ENCODE measurements at places on chromosomes 7 and 10.

DNA sequence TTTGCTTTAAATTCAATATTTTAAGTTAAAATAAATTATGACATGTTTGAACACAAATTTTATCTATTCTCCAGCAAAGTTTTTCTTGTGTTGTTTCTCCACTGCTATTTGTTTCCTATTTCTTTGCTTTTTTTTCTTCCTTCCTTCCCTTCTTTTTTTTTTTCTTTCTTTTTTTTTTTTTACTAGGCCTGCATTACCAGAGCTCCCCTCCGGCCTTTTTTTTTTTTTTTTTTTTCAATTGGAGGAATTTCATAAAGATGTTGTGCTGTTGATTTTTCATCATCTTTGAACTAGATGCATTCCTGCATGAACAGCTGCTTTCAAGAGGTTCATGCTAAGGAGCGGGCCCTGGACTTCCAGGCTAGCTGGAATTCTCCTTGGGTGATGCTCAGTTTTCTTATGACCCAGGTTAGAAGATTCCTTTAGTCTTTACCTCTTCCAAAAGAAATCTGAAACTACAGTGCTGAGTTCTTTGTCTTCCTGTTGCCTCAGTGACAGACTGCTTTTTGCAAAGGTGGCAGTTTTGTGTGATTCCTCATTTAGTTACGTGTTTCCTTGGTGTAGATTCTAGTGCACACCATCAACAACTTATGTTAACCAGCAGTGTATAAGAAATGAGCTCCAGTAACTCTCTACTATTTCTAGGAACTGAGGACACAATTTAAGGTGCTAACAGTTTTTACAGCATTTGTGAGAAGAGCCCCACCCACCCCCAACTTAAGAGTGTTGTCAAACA, 4.8 kb upstream of the CAMK1D start:
- no peak for DNase-seq

DNA sequence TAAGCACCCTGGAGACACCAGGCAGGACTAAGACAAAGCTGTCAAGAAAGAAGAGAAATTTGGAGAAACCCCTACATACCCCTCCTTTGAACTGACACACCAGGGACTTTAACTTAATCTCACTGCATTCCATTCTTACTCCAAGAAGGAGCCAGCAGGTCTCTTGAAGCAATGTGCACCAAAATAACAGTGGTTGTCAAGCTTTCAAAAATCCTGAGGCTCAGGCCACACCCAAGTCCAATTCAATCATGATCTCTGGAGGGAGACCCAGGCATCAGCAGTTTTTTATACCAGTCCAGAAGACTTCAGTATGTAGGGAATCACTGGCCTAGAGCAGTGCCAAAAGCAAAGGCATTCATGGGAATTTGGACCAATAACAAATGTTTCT, 6.8 kb downstream of the SLC25A13 start:
- no peak for DNase-seq

- DNase-seq, result no peak
These were observed 65.7 kb downstream of the VSTM4 start for GRCh38 chr10:49049660-49050059.

GRCh38 chr7:112080441-112080840, 125.8 kb downstream of the DOCK4 start:
- DNase-seq, result no peak

- no peak for DNase-seq
These were observed 13.1 kb upstream of the LIPF start for GRCh38 chr10:88651101-88651551.

DNA sequence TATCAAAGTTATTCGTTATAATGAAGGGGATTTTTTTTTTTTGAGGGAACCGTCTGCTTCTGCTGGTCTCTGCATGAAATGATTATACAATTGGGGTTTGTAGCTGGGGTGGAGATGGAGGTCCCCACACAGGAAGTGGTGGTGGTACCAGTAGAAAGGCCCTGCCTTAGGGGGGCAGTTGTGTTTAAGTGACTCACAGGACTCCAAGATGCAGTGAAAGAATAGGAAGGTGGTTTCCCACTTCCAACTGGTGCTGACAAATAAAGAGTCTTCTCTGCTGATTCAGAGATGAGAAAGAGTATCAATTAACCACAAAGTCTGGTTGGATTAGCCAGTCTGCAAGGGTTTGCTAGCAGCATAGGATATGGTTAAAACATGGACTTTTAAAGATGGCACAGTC, 376.0 kb downstream of the SORCS3 start:
- DNase-seq, result no peak

DNA sequence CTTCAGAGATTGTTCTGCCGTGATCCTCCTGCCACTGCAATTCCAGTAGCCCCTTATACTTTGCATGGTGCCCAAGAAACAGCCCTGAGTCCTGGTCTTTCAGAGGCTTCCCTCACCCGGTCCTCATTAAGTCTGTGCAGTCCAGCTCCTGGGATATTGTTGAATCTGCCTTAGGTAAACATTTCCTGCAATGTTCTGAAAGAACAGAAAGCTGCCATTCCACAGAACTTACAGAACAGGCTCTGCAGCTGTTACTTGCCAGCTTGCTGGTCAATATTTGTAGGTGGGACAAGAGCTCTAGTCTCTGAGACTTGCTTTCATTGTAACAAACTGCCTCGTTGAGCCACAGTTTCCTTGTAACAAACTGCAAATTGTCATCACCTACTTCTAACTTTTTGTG, 115.0 kb upstream of the KIF5B start:
- no peak for DNase-seq

DNA sequence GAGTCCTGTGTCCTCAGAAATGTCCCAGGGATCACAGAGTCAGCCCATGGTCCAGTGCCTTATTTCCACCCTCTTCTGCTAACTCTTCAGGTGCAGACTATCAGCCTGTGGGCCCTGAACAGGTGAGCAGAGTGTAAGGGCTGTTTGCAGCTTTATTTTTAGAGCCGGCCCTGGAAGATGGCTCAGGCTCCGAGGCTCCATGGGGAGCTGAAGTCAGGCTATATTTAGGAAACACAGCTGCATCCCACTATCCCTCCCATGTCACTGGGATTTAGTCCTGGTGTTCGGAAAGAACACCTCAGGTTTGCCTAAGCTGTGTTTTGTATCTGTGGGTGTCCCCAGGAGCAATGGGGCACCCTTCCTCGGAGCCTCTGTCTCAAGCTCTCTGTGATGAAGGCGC, 126.9 kb downstream of the RPS24 start:
- DNase-seq, result no peak

DNA sequence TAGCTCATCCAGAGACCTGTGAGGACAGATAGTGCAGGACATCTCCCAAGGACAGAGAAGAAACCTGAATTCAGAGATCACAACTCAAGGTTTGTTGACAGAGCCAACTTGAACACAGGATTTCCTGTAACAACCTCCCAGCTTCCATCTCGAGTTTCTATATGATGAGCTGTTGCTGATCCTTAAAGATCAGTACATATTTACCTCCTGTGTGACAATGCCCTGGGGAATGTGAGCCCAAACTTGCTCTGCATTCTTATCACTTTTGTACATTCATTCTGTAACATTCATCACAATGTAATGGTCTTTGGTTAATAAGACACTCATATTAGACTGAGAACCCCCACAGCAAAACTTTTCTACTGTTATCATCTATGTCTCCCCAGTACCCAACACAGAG, 468.6 kb downstream of the XPNPEP1 start:
- DNase-seq, result no peak

Data from T-helper 17 cell (primary cell).